ENCODE measurements at places on chromosomes 11 and 22. TPM values are rescaled to one million over a fixed set of nuclear protein-coding genes. Genes with fewer than 3 reads are reported as not detected.

GRCh38 chr11:63710476-63711217 is 29.3 kb downstream of the RTN3 start:
- DNase-seq: no peak
- H3K4me3 ChIP-seq: no peak overlapping the region
- peaks cover 5% of the 10 kb centered on the region for H3K4me1 ChIP-seq
- H3K27me3 ChIP-seq: no peaks in the 10 kb centered on the region
- no peak overlapping the region for H3K27ac ChIP-seq
- H3K36me3 ChIP-seq: peaks cover 3% of the 10 kb centered on the region

Gene PRCP
- total RNA-seq: 18.2 TPM

- H3K36me3 ChIP-seq: peaks cover 46% of the 10 kb centered on the region
- DNase-seq: no peak
- H3K27me3 ChIP-seq: no peaks in the 10 kb centered on the region
- no peak overlapping the region for H3K4me3 ChIP-seq
- H3K27ac ChIP-seq: no peak overlapping the region
- H3K4me1 ChIP-seq: no peaks in the 10 kb centered on the region
These were observed 23.4 kb downstream of the HPS4 start for GRCh38 chr22:26460202-26460601.

Gene BEST1
- 0.65 TPM for total RNA-seq

DNA sequence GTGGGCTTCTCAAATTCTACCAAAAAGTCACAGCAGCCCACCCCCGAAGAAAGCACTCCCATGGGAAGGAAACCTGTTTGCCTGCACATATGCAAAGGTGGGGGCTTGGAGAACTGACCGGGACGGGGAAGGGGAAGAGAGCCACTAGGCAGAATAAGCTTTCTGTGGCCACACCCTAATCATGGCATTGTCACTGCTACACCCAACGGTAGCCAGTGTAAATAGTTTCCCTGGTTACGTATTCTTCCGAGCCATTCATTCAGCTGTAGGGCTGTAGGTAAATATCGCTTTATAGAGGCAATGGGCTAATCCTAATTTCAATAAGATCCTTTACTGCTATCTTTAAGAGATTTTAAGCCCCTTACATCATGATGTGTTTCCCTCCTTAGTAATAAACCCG is 61.7 kb downstream of the PRDM11 start:
- peaks cover 2% of the 10 kb centered on the region for H3K4me1 ChIP-seq
- no peak overlapping the region for H3K4me3 ChIP-seq
- H3K36me3 ChIP-seq: peaks cover 5% of the 10 kb centered on the region
- no peaks in the 10 kb centered on the region for H3K27me3 ChIP-seq
- no peak for DNase-seq
